ENCODE measurements at places on chromosomes 6 and 20. TPM values are rescaled to one million over a fixed set of nuclear protein-coding genes. Genes with fewer than 3 reads are reported as not detected.

Gene SLPI
- total RNA-seq = 0.64 TPM

Gene CLVS2
- total RNA-seq = not detected

Gene TMEM74B
- total RNA-seq = not detected

Gene MAFB
- 0.12 TPM for total RNA-seq

Gene CHMP4B
- 78.0 TPM for total RNA-seq

Gene NFATC2
- total RNA-seq = 87.5 TPM

Gene ECHDC1
- 49.6 TPM for total RNA-seq

Gene RNF217
- 1.1 TPM for total RNA-seq

Gene HLA-DRB5
- total RNA-seq = 80.1 TPM

Gene PPARD
- 21.9 TPM for total RNA-seq

Gene SYTL3
- 61.0 TPM for total RNA-seq

Gene OR2J3
- total RNA-seq = not detected

Gene RFX6
- not detected for total RNA-seq

Gene SUMO4
- total RNA-seq = 18.7 TPM

Gene TXNDC5
- 62.5 TPM for total RNA-seq

Gene ARG1
- not detected for total RNA-seq

Gene EPB41L1
- not detected for total RNA-seq

Gene PI16
- 4.6 TPM for total RNA-seq

Gene CGAS
- total RNA-seq = 56.2 TPM

Gene RALY
- 153 TPM for total RNA-seq

Gene FAM135A
- 10.8 TPM for total RNA-seq

Gene C6orf15
- total RNA-seq = not detected

Gene LAMA5
- 0.76 TPM for total RNA-seq

Gene DEFB132
- total RNA-seq = not detected

Gene LCA5
- total RNA-seq = 0.10 TPM

Gene TTK
- total RNA-seq = 23.6 TPM

Gene POLR3F
- 10.4 TPM for total RNA-seq

Gene GSTA2
- total RNA-seq = not detected

Gene PREX1
- 119 TPM for total RNA-seq

Gene SOX18
- total RNA-seq = 1.8 TPM

Gene ENPP4
- 6.8 TPM for total RNA-seq

Gene FOXP4
- total RNA-seq = 6.1 TPM

Gene HNF4A
- not detected for total RNA-seq

Gene FHL5
- total RNA-seq = not detected

Gene AHI1
- 19.5 TPM for total RNA-seq

Gene PSORS1C2
- not detected for total RNA-seq

Gene RAET1G
- not detected for total RNA-seq

Gene SPTLC3
- 0.22 TPM for total RNA-seq

Gene CEP85L
- 57.6 TPM for total RNA-seq

Gene GATA5
- not detected for total RNA-seq

Gene RNF182
- not detected for total RNA-seq

Gene DACT2
- total RNA-seq = 0.78 TPM

Gene PPP1R14C
- 0.15 TPM for total RNA-seq

Gene GRM1
- total RNA-seq = not detected

Gene CALHM6
- 86.6 TPM for total RNA-seq

Gene DNAH8
- 0.12 TPM for total RNA-seq

Gene POU5F1
- total RNA-seq = not detected

Gene BHLHE23
- total RNA-seq = not detected

Gene RRAGD
- 9.5 TPM for total RNA-seq

Gene TFAP2D
- not detected for total RNA-seq

Gene LRRC1
- total RNA-seq = 4.4 TPM

Gene HSPA1A
- 159 TPM for total RNA-seq
